CD8-positive, alpha-beta memory T cell (primary cell): ENCODE measurements at places on chromosomes 11 and 22. TPM values are rescaled to one million over a fixed set of nuclear protein-coding genes. Genes with fewer than 3 reads are reported as not detected.
A peak's percentile ranks its signal among the peaks of the same experiment; 100 is the strongest.

GRCh38 chr11:44133335-44133946, 38.0 kb downstream of the EXT2 start:
- peaks cover 17% of the 10 kb centered on the region for H3K36me3 ChIP-seq
- no peak overlapping the region for H3K4me3 ChIP-seq
- no peak overlapping the region for H3K27ac ChIP-seq
- no peak for DNase-seq
- H3K27me3 ChIP-seq = no peaks in the 10 kb centered on the region
- H3K4me1 ChIP-seq = no peaks in the 10 kb centered on the region

DNA sequence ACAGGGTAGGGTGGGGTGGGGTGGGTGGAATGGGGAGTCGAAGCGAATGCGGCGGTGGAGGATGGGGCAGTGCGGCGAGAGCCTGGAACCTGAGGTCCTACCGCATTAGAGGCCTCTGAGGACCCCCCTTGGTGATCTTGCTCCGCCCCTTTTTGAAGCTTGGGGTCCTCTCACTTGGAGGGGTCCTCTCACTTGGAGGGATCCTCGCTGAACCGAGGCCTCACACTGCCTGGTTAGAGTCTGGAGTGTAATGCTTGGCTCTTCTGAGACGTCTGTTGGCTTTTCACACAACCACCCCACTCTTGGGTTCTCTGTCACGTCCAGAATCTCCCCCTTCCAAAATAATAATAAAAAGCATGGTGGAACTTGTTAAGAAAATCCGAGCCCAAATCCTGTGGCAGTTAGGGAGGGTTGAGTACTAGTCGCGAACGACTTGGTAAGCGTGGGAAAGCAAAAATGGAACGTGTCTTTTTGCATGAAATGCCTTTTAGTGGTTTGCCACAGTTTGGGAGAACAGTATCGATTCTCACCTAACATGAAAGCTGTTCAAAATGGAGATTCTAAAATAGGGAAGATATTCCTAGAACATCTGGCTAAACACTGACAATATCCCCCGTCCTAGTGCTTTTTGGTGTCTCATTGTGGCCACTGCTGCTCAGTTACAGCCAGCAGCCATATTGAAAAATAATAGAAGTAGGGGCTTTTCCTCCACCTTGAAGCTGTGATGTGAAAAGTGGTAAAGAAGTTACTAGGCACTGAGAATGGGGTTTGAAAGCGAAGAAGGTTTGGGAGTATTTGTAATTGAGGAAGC, 822 bp downstream of the RBX1 start:
- no peak for DNase-seq
- H3K4me3 ChIP-seq = peak overlapping the region; percentile 62
- H3K36me3 ChIP-seq = peaks cover 9% of the 10 kb centered on the region
- peak overlapping the region; percentile 83 for H3K27ac ChIP-seq
- peaks cover 20% of the 10 kb centered on the region for H3K4me1 ChIP-seq
- H3K27me3 ChIP-seq = no peaks in the 10 kb centered on the region

GAS2L1 gene
- total RNA-seq = 0.71 TPM

DNA sequence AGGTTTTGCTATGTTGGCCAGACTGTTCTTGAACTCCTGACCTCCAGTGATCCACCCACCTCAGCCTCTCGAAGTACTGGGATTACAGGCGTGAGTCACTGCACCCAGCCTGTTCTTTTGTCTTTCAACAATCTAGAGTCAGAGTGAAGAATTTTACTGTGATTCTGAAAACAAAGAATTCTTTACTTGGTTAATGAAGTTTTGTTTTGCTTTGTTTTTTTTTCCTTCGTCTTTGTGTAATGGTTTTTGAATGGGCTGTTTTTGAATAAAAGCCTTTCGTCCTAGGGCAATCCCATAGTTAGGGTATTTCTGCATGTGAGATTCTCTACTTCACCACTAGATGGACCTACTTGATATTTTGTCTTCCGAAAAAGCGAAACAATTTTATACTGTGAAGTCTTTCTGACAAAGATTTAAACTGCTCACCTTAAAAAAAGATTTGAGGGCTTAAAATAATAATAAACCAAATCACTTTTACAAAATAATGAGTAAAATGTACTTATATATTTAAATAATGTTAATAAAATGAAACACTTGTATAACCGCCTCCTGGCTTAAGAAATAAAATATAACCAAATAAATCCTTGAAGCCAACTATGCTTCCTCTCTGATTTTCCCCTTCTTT, 43.4 kb upstream of the SC5D start:
- peak; percentile 47 for DNase-seq
- no peaks in the 10 kb centered on the region for H3K4me1 ChIP-seq
- H3K36me3 ChIP-seq = no peaks in the 10 kb centered on the region
- no peak overlapping the region for H3K27ac ChIP-seq

- peak; percentile 83 for DNase-seq
- peaks cover 56% of the 10 kb centered on the region for H3K4me1 ChIP-seq
- peak overlapping the region; percentile 38 for H3K4me3 ChIP-seq
- H3K27me3 ChIP-seq = no peaks in the 10 kb centered on the region
- H3K36me3 ChIP-seq = peaks cover 43% of the 10 kb centered on the region
Measured at GRCh38 chr22:35660291-35661127, 12.3 kb downstream of the APOL6 start.

- no peaks in the 10 kb centered on the region for H3K27me3 ChIP-seq
- peak overlapping the region; percentile 51 for H3K27ac ChIP-seq
- H3K4me1 ChIP-seq = peaks cover 17% of the 10 kb centered on the region
- no peaks in the 10 kb centered on the region for H3K36me3 ChIP-seq
- peak; percentile 15 for DNase-seq
- no peak overlapping the region for H3K4me3 ChIP-seq
Measured at GRCh38 chr22:29202212-29203192, 3.2 kb upstream of the EMID1 start.

DNA sequence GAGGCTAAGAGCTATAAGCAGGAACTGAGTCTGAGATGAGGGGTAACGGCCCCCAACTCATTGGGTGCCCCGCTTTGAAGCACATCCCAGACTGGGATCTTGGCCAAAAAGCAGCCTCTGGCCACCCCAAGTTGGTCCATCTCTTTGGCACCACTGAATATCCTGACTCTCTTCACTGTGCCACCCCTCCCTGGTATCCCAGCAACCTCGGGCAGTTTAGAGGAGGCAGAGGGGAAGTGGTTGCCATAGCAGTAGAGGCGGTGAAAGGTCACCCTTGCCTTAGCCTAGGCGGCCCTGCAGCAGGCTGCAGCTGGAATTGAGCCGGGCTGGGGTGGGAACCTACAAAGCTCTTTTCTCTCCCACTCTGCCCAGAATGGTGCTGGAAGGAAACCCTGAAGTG, 1.1 kb downstream of the PELI3 start:
- H3K4me1 ChIP-seq = peaks cover 11% of the 10 kb centered on the region
- DNase-seq = no peak
- no peaks in the 10 kb centered on the region for H3K36me3 ChIP-seq
- peak overlapping the region; percentile 78 for H3K4me3 ChIP-seq
- H3K27me3 ChIP-seq = no peaks in the 10 kb centered on the region
- H3K27ac ChIP-seq = peak overlapping the region; percentile 41

EIF4ENIF1 gene
- 52.1 TPM for total RNA-seq
